ENCODE measurements at places on chromosomes 3 and 15.

GRCh38 chr3:10224794-10225665 is 23.2 kb upstream of the TATDN2 start:
- peak; percentile 90 for DNase-seq

DNA sequence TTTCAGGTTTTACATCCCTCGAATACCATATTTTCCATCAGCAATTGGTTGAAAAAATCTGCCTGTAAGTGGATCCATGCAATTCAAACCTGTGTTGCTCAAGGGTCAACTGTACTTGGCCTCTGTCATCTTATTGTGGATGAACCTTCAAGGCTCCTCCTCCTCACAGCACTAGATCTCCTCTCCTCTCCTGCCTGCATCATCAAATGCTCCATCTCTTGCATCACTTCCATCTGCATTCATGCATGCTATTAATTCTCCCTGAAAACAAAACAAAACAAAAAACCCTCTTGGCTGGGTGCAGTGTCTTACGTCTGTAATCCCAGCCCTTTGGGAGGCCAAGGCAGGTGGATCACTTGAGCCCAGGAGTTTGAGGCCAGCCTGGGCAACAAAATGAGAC is 10.1 kb downstream of the BCL2L10 start:
- DNase-seq = no peak

DNA sequence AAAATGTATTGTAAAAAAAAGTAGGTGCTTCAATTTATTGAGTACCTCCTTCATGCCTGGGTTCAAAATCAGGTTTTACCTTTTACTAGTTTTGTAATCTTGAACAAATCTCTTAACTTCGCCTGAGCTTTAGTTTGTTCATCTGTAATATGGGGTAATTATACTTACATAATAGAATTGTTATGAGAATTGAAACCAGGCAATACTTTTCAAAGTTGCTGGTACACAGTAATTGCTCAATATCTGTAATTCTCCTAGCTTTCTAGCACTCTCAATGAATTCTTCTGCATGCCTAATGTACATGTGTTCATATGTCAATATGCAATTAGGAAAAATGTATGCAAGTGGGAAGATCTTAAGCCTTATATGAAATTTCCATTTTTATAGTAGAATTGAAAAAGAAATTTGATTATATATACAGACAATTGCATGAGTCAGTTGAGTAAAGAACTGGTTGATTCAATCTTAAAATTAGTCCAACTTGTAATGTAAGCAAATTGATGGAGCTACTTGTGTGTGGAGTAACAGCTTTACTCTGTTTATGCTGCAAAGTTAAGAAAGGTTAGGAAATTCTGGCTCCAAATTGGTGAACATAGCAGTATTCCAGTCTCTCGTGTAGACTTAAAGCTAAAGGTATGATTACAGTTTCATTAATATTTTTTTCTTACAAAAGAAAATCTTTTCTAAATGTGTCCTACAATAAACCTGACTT is 4.1 kb downstream of the TNFSF10 start:
- DNase-seq = no peak

- no peak for DNase-seq
Observed at GRCh38 chr15:39115379-39116057, 465.4 kb upstream of the THBS1 start.

DNA sequence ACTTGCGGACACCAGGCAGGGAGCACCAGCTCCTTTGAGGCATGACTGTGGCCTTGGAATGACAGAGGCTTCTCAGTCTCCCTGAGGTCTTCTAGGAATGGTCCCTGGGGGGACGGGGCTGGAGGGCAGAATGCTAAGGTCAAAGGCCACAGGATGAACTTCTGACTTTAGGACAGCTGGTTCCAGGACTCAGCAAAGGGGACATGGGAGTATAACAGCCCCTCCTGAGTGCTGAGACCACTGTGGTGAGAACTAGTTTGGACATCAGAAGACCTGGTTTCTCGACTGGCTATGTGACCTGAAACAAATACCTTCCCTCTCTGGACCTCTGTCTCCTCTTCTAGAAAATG is 17.8 kb downstream of the ITGA11 start:
- DNase-seq = no peak

- peak; percentile 51 for DNase-seq
Observed at GRCh38 chr3:144235489-144235888, 263.9 kb downstream of the DIPK2A start.

GRCh38 chr15:49464522-49464921 is 41.5 kb downstream of the FGF7 start:
- DNase-seq = no peak

GRCh38 chr3:24598695-24599470 is 104.2 kb upstream of the THRB start:
- no peak for DNase-seq

DNA sequence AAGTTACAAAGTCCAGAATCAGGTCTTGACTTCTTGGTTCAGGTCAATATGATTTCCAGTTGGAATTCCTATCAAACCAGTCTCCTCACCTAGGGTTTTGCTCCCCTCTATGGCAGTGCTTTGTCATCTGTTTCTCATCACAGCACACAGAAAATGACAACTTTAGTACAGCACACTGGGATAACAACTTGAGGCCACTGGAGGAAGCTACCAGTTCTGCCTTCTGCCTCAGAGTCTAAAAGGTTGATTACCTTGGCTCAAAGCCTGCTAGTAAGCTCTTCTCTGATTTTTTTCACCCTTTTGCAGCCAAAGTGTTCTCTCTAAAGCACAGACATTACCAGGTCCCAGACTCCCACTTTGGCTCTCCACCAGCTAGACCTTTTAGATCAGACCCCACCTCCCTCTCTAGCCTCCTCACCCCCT is 24.8 kb upstream of the TRIM59 start:
- DNase-seq = no peak

- peak; percentile 28 for DNase-seq
Observed at GRCh38 chr15:40702077-40702476, 7.1 kb downstream of the RAD51 start.

DNA sequence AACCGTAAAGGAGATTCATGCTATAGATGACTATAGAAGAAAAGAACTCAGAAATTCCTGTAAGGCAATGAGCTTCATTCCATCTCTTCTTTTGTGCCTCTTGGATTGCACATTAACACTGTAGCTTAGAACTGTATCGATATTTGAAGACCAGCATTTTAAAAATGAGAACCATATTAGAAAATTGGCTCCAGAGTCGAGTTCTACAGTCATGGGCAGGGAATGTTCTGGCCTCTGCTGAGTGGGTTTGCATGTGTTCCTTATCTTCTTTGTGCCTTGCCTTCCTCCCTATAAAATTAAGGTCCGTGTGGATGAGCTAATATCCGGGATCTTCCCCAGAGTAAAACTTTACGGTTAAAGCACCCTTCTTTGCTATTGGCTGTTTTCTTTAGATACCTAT is 77.4 kb upstream of the PLCL2 start:
- peak; percentile 20 for DNase-seq

DNA sequence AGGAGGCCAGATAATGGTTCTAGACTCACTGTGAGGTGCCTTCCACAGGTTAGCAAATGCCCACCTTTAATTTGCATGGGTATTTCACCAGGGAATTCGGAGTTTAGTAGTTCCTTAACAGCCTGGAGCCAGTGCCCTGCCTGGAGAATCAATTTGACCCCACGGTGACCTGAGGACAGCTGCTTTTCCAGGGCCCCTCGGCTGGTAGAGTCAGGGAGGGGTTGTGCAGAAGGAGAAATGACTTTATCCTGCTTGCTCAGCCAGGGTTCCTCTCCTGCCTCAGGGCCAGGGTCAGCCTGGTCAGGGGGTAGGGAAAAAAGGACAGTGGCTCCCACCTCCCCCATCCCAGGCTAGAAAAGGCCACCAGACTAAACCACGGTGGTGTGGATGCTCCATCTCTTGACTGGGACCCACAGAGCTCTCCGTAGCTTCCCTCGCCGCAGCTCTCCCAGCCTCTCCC is 12.0 kb downstream of the DLL4 start:
- DNase-seq = no peak

- DNase-seq = peak; percentile 57
Observed at GRCh38 chr3:139353920-139354556, 10.2 kb downstream of the MRPS22 start.

GRCh38 chr15:84638103-84638502 is 16.0 kb downstream of the WDR73 start:
- DNase-seq = peak; percentile 54

- DNase-seq = no peak
Observed at GRCh38 chr15:32829436-32829835, 111.6 kb downstream of the GREM1 start.
